ENCODE measurements at places on chromosomes 6 and 20.

GRCh38 chr6:42616716-42617115 lies 52.9 kb downstream of the UBR2 start:
- DNase-seq = no peak

DNA sequence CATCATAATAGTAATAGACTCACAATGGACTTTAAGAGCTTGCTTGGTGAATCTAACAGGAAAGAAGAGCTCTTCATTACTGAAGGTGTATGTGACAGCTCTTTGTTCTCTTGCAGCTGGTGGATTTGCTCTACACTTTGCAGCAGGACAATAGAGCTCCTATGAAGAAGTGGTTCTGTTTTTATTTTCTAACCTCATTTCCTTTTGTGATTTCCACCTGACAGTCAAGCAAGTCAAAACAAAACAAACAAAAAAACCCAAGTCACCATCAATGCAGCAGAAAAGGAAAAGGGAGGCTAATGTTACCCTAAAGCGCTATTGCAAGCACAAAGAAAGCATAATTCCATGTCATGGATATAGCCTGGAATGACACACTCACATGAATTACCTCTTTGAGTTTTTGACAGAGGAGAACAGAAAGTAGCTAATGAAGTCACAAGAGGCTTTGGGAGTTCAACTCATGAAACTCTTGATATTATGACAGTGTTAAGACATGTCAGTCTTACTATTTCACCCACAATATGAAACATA lies 1188.1 kb downstream of the EPHA7 start:
- no peak for DNase-seq

DNA sequence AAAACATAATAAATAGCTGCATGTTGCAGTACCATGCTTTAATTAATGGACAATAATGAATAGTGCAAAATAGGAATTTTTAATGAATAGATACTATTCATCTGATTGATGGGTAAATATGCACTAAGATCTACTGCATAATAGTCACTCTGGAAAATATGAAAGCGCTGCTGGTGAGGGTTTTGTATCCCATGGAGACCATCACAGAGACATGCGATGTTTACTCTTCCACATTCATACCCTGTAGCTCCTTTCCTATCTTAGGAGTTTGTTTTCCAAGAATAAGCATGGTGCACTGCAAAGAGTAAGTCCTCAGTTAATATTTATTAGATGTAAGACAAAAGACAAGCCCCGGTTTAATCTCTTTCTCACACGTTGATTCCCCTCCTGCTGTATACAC lies 81.4 kb downstream of the NRSN1 start:
- DNase-seq = no peak

- no peak for DNase-seq
These were observed 12.8 kb upstream of the DSTN start for GRCh38 chr20:17556837-17557674.

DNA sequence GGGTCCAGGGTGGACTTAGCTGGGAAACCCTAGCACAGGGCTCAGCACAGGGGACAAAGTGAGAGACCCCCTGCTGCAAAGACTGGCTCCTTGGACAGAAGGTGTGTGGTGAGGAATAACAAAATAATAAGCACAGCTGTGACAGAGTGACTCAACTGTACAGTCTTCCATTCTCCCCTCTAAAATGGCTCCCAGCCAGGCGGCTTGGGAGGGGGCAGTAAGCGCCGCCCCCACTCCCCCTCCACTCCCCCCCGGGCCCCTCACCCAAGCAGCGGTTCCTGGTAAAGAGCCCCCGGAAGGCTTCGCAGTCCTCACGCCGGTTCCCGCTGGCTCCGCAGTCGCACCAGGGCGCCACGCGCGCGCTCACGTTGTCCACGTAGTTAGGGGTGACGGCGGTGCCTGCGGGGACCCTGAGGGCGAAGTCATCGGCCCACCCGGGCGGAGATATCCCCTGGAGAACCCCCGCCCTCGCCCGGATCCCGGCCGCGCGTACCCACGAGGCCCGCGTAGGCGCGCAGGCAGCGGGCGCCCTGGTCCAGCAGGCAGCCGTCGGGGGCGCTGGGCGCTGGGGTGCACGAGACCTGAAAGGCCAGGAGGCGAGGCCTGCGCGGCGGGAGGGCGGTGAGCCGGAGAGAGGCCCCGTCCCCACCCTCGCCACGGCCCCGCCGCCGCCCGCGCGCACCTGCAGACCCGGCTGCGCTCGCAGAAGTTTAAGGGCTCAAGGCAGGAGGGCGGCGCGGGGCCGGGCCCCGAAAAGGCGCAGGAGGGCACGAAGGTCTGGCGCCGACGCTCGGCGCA lies 2.7 kb downstream of the GFRA4 start:
- DNase-seq = no peak

- DNase-seq = no peak
These were observed 107.0 kb upstream of the SMLR1 start for GRCh38 chr6:130720076-130720715.

DNA sequence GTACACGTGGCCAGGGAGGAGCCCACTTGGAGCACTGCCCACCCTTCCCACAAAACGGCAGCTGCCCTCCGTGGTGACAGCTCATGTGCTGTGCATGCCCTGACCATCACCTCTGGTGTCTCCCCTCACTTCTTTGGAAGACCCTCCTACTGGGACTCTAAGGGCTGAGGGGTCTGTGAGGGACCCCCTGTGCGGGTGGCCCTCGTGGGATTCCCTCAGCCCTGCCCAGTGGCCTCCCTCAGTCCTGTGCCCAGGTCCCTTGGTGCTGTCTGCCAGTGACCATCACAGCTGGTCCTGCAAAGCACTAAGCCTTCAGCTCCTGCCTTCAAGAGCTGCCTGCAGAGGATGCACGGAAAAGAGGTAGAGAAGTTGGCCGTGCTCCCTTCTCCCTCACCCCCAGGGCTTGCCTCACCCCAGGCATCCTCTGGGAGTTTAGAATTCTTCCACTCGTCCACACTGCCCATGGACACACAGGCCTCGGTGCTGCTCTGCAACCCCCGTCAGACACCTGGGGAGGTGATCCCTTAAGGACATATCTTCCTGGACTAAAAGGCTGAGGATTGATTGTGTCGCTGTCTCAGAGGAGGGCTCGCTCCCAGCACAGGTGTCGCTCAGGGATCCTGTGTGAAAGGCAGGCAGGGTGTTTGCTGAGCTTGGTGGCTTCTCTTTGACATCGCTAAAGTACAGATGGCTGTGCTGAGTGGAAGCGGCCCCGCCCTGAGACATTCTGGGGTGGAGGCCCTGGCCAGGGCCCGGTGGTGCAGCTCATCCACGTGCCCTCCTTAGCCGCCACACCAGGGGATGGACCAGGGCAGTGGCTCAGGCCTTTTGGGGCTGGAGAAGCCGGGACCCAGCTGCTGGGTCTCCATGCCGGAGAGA lies 119.5 kb upstream of the FRMD1 start:
- no peak for DNase-seq

DNA sequence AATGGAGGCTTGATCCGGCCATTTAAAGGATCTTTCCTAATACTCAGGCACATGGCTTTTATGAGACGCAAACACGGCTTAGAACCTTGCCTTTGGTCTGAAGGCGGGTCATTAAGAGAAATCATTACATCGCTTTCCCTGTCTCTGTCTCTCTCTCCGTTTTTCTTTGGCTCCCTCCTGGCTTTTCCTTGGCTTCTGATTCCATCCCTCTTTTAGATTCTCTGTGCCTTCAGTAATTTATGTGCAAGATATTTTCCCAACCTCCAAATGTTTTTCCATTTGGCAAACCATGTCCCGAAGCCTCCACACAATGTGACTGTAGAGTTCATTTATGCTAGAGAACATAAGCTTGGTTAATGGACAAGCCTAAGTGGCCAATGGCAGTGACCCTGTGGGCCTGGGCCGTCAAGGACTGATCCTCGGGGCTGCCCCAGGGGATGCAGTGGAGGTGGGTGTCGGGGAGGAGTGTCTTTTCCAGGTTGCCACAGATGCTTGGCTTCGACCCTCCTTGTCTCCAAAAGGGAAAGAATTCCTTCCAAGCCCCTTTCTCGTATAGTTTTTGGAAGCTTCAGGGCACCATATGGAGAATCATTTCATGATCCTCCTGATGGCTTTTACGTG lies 157.0 kb downstream of the SCML4 start:
- DNase-seq = no peak

GRCh38 chr20:61989741-61990140 lies 75.9 kb downstream of the TAF4 start:
- DNase-seq = no peak

DNA sequence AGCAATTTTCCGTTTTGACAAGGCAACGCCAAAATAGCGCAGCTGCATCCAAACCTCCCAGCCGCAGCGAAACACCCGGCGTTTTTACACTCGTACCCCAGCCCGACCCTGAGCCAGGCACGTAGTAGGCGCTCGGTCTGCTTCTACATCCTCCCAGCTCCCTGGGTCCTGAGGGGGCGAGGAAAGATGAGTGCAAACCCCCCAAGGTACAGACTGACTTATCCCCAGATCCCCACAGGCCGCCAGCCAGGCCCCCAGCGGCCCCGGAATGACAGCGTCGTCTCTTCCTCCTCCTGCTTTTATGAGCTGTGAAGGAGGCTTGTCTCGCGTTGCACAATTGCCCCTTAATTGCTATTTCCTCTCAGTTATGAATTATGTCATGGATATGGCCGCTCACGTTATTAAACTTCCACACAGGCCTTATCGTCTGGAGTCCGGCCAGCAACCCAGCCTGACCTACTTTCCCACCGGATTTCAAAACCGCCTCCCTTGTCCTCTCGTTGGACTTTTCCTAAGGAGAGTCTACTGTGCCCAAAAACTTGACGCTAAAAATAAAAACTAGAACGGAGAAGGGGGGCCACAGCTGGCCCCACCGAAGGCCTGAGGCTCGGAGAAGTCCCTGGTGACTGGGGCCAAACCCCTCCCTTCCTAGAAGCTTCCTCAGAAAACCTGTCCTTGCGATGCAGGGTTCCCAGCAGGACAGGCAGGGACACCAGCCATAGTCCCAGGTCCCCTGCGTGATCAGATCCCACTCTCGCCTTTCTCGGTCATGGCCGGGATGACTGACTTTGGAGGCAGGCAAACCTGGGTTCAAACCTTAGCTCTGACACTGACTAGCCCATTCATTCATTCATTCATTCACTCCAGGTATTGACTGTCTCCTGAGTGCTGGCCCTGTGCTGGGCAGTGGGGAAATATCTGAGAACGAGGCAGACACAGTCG lies 130.9 kb upstream of the PTPN1 start:
- DNase-seq = no peak

GRCh38 chr6:1013656-1014430 lies 298.1 kb upstream of the FOXQ1 start:
- no peak for DNase-seq

DNA sequence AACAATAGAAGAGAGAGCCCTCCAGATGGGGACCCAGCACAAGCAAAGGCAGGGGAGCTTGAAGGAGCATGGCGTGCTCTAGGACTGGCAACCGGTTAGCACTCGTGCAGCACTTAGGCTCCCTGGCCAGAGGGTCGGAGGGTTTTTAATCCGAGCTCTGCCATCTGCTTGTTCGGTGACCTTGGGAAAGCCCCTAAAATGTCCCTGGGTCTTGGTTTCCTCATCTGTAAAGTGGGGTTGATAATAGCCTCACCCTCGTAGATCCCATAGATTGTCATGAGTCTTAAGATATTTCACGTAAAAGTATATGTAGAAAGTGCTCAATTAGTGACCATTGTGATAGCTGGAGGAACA lies 16.6 kb upstream of the HCK start:
- DNase-seq = no peak

DNA sequence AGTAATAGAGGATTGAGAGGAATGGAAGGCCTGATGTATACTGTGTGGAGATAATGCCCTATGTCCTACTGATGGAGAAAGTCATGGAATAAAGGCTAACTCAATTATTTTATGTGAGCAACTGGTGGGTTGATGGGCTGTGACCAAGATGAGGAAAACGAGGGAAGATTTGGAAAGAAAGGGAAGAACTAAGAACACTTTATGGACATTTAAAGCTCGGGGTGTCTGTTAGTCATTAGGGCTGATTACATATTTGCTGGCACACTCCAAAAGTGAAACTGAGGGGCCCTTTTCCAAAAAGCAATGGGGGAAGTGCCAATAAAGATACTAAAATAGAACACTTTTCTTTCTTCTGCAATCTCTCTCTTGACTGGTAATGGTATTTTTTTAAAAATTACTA lies 439.5 kb downstream of the PLCB1 start:
- DNase-seq = no peak

GRCh38 chr6:142207265-142207877 lies 60.3 kb downstream of the VTA1 start:
- no peak for DNase-seq

GRCh38 chr20:15756002-15756753 lies 817.1 kb downstream of the KIF16B start:
- DNase-seq = no peak

GRCh38 chr20:15155848-15156401 lies 818.5 kb upstream of the FLRT3 start:
- no peak for DNase-seq

DNA sequence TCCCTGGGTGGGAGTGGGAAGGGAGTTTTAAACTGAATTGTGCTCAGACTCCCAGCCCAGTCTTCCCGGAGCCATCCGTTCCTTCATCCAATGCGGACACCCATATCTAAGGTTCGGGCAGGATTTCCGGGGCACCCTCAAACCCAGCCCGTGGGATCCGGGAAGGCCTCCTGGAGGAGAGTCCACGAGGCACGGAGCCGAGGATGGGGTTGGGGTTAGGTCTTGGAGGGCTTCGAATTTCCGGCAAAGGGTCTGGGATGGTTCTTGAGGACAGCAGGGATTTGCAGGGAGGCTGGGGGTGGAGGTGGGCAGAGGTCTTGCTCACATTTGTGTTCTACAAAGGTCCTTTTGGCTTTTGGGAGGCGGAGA lies 49.5 kb upstream of the SLC32A1 start:
- DNase-seq = no peak

GRCh38 chr20:45066372-45066771 lies 34.6 kb downstream of the KCNS1 start:
- no peak for DNase-seq

DNA sequence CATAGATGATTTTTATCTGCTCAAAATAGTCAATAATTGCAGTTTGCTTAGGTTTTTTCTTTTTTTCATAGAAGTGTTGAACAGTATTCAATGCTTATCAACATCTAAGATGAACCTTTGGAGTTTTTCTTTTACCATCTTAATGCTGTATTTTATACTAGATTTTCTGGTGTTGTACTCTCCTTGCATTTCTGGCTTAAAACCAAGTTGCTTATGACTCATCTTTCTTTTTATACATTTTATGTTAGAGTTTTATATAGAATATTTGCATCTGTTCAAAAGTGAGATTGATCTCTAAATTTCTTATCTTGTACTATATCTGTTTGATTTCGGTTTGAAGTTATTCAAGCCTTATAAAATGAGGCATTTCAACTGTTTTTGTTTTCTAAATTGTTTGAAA lies 232.5 kb downstream of the RFPL4B start:
- no peak for DNase-seq

All from H54 (cell line).